Fibroblast of skin of abdomen (primary cell): ENCODE measurements at places on chromosomes 2 and 18.

DNA sequence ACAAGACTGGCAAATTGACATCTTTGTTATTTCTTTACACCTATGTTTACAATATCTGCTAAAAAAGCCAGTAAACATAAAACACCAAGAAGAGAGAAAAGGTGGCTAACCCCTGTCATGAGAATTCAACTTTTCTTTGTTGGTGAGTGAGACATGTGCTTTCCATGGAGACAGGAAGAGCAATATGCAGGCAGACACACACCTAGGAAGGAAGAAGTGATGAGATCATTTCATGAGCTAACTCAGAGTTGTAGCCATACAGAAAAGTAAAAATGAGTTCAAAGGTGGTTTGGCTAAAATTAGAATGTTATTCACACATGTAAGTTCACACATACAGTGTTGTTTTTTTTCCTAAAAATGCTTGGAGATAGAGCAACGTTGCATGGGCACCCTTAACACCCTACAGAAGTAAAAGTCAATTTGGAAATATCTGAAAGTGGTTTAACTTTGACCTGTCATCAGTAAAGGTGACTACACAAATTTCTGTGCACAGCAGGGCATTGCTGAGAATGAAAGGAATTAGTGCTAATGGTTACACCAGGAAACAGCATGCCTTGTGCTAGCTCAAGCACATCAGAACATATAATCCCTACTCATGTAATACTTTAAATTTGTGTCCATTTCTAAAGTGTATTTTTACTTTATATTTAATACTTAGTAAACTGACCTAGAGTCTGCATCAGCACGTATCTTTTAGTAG, 557.6 kb downstream of the CBLN2 start:
- no peak for DNase-seq

DNA sequence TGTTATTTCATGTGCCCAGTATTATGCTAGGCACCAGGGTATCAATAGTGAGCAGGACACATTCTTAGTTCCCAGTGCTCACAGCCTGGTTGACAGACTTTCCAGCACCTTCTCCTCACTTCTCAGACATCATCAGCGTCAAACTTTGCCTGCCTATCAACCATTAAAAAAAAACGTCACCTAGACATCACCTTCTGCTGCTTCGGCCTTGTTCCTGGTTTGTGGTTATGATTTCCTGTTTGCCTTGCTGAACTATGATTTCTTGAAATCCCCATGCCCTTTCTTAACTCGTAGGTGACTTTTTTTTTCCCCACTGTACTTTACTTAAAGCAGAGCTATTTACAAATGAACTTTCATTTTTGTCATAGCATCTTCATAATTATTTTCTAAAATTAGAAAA, 60.4 kb upstream of the NABP1 start:
- DNase-seq = no peak

DNA sequence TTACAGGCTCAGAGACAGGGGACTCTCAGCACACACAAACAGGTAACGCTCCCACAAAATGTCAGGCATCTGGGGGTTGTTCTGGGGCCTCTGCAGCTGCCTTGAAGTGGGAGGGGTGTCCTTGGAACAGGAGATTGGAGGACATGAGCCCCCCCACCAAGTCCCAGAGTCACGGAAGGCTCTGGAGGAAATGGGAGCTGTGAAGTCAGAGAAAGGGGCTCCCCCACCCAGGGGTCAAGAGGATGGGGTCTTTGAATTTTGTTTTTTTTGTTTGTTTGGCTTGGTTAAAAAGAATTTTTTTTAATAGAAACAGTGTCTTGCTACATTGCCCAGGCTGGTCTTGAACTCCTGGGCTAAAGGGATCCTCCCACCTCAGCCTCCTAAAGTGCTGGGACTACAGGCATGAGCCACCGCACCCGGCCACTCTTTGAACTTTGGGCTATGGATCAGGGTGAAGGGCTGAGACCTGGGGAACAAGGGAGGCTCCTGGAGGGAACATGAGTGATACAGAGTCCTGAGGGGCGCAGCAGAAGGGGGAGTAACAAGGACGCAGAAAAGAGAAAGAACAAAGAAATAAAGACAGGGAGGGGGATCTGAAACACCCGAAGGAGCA, 46.8 kb downstream of the TNS1 start:
- DNase-seq = no peak

GRCh38 chr2:232376260-232376659, 2.3 kb upstream of the ALPP start:
- no peak for DNase-seq

DNA sequence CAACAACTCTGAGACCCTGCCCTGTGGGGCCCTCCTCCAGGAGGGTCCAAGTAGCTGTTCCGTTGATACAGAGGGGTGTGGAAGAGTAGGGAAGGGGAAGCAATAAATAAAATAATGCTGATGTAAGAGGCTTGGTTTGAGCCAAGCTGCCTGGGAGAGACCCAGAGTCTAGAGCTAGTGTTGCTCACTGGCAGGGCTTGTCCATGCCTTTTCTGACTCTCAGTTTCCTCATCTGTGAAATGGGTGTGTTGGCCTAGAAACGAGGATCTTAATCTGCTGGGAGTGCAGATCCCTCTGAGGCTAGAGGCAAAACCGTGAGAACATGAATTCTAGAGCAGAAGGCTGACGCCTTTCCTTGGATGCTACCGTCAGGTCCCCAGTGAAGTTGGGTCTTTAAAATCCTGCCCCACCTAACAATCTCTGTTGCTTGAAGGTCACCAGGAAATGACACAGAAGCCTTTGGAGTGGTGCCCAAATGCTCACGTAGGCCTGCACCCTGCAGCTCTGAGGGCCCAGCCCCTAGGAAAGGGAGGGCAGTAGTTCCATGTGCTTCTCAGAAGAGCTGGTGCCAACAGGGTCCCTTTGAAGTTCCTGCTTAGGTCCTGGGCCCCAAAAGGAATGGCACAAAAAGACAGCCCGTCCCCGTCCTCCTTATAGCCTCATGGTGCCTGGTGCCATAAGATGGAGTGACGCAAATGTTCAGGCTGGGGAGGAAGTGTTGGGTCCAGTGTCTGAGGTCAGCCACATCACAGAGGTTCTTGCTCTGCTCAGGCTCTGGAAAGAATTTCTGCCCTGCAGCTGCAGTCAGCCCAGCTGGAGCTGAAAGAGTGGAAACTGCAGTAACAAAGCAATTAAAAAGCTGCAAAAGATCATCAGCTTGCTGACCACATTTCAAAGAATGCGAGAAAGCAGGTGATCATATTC, 73.2 kb upstream of the SMAD2 start:
- DNase-seq = peak; percentile 14

DNA sequence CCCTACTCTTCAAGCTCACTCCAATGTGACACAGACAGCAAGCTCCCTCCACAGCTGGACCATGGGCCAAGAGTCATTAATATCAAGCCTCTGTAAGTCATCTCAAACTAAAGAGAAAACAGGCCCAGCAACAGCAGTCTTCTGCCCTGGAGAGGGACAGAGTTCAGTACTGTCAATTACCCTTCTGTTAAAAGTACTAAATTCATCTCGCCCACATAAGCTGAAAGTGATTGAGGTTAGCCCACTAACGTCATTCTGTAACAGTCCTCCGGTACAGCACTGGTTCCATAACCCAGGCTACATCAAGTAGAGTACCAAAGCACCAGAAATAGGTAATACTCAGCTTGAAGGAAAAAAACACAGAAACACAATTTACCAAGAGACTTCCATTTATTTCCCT, 25.9 kb downstream of the THADA start:
- no peak for DNase-seq

- no peak for DNase-seq
These were observed 93.5 kb downstream of the OSBPL6 start for GRCh38 chr2:178287652-178288344.

DNA sequence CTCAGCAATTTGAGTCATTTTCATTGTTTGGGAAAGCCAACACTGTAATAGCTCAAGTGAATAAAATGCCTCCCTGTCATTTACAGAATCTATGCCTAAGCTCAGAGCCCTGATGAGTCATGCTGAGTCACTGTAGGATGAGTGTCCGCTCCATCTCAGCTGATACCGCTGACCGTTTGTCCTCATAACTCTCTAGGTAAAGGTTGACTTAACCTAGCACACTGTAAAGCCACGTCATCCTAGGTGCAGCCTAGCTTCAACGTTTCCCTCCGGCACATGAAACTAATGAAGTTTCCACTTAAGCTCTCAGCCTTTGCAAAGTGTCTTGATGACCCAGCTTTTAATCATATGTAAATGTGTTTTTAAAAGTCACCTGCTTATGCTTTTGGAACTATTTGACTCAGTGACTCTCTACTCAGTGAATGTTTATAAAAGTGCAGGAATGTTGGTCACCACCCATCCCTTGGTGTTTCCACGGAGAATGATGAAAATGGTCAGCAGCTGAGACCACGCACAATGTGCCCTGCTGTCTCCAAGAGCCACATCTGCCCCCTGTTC, 154.0 kb downstream of the PMAIP1 start:
- DNase-seq = peak; percentile 93

- peak; percentile 70 for DNase-seq
These were observed 47.5 kb upstream of the SP3 start for GRCh38 chr2:174012347-174013314.

DNA sequence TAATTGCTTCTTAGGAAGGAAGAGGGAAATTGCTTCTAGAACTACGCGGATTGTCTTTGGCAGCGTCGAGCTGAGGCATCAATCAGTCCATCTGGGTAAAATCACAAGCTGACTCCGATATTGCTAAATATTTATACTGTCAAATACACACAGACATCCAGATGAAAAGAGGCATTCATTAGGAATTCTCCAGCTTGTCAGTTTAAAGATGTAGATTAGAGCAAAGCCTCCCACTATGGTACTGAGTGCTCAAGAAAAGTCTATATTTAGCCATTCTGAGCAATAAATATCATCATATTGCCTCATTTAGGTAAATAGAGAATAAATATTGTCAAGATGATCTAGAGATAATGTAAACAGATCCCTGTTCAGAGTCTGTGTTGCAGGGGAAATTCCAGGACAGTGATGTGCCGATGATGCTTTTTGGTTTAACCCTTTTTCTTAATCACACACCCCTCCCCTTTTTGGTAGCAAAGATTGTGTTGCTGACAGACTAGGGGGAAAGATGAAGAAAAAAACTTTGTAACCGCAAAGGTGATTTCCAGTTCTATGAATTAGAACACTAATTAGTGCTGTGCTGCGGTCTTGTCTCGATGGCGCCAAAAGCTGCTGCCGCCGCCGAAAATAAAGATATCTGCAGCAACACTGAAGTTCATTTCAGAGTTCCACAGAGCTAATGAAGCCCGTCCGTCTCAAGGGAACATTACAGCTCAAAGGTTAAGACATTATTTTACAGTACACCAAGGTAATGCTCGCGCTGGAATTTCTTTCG, 171.8 kb downstream of the PTGR3 start:
- peak; percentile 35 for DNase-seq

DNA sequence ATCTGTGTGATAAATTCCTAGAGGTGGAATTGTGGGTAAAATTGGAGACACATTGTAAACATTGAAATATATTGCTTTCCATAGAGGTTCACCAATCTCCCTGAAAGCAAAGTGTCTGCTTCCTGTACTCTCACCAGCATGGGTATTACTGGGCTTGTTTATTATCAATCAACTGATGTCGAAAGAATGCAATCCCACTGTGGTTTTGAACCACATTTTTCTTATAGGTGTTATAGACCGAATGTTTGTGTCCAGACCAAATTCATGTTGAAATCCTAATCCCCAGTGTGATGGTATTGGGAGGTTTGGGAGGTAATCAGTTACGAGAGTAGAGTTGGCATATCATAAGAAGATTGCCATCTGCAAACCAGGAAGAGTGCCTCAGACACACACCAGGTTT, 1212.4 kb downstream of the LRP1B start:
- DNase-seq = no peak

GRCh38 chr18:57947117-57947516, 96.9 kb upstream of the NEDD4L start:
- no peak for DNase-seq

GRCh38 chr18:52219102-52219501, 120.9 kb upstream of the DCC start:
- DNase-seq = peak; percentile 49

DNA sequence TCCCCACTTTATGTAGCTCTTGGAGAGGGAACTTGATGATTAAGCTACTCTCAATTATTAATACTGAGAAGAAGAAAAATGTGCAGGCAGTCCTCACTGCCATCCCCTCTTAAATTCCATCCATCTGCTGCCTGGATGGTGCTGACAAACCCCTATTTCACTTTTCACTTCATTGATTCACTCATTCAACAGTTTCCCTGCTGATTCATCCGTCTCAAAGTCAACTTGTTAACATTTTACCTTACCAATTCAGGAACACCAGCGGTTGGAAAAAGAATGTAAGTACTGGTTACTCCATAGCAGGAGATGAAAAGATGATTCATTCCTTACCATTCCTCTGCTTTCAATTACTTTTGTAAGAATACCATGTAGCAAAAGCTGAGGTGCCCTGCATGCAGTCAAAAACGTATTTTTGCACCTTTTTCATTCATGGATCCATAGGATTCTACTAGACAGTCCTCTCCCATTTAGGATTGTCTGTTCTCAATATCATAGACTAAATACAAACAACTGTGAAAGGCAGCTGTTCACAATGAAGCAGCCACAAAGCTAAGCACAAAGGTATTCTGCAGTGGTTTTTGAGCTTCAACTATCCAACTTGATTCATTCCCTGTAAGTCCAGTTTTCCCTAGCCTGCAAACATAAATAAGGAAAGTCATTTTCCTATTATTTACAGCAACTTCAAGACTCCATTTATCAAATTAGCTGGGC, 262.0 kb downstream of the MREG start:
- peak; percentile 99 for DNase-seq

- DNase-seq = no peak
These were observed 66.9 kb upstream of the MCFD2 start for GRCh38 chr2:46982351-46983064.

DNA sequence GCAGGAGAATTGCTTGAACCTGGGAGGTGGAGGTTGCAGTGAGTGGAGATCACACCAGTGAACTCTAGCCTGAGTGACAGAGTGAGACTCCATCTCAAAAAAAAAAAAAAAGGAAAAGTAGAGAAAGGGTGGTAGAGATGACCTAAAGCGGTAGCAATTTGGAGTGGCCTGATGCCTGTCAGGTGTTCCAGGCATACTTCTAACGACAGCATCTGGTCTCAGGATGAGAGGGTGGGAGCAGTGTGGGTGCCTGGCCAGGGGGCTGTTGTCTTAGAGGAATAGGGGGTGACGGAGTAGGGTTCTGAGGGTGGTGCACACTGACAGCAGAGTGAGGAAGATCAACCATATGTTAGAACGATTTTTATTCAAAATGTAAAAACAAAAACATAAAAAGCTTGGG, 21.8 kb downstream of the ZNF236 start:
- DNase-seq = no peak

DNA sequence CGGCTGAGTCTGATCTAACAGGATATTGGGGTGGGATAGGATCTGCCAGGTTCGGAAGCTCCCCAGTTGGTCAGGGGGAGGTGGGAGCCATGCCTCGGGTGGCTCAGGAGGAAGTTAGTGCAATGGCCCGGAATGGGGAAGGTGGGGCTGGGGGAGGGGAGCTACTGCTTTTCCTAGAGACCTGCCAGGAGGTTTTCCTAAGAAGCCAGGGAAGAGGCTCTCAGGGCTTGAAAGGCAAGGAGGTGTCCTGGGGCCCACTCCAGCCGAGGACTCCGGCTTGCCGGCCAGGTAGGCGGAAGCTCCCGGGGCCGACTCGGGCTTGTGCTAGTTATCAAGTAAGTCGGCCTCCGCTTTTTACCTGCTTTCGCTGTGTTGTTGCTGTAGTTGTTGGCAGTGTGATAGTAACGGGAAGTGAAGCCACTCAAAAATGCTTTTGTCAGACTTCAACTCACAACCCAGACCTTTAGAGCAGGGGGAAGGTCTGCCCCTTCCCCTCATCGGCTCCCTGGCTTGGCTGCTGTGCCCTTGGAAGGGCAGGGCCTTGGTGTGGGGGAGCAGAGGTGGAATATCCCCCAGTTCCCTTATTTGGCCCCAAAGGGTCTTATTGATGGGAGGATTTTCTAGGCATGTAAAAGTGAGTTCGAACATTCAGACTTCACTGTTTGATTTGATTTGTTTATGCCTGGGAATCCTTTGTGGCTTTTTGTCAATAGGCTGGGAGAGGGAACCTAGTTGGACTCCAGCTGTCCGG, 5.4 kb downstream of the GDF7 start:
- no peak for DNase-seq
